Natural killer cell treated with Interleukin-12 subunit alpha and Interleukin-12 subunit beta and Interleukin-15 and Interleukin-18, amount 100 ng/mL, for 72 hours (primary cell): ENCODE measurements at places on chromosomes 6 and 20. TPM values are rescaled to one million over a fixed set of nuclear protein-coding genes. Genes with fewer than 3 reads are reported as not detected.

- no peak for DNase-seq
Measured at GRCh38 chr20:35597186-35597585, 18.4 kb upstream of the SPAG4 start.

- DNase-seq: no peak
Measured at GRCh38 chr6:129440691-129441090, 269.3 kb downstream of the ARHGAP18 start.

DEFB112 gene
- not detected for total RNA-seq

MAP7 gene
- 0.73 TPM for total RNA-seq

C20orf202 gene
- total RNA-seq: 0.40 TPM

FNDC1 gene
- not detected for total RNA-seq

TMEM170B gene
- 1.6 TPM for total RNA-seq

DNA sequence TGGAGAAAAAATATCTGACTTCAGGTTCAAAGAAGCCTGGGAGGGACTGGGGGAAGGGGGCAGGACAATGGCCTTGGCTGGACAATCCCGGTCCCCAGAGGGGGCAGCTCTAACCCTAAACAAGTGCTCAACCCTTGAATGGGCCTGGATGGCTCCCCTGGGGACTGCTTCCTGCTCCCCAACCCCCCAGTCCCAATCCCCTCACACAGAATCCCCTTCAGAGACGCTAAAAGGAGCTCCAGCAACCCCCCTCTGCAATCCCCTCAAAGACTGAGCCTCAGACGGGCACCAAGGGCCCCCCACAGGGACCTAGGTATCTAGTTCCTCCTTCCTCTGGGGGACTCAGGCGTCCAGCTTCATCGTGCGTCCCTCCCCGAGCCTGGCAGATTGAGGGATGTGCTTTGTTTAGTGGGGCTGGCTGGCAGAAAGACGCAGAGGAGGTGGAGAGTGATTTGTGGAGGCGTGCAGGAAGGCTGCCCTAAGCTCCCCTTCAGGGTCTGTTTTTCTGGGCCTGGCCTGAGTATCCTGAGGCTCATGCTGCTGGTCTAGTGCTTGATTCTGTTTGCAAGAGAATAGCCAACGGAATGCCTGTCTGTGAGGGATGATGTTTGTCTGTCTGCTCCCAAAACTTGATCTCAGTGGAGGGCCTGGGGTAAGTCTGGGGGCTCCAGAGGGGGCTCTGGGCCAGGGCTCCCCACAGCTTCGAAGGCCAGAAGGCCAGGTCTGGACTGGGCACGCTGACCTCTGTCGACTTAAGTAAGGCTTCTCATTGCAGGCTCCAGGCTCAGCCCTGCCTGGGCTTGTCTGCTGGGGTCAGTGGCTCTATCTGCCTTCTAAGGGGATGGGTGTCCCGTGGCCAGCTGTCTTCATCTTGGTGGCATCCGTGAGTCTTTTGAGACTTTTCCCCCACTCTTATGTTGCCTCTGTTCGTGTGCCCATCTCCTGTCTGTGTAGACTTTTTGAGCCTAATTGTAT is 1.7 kb upstream of the POU5F1 start:
- no peak for DNase-seq
